ENCODE measurements at places on chromosomes 5 and 9.

- no peak for DNase-seq
- H3K4me3 ChIP-seq: no peak overlapping the region
- no peaks in the 10 kb centered on the region for H3K36me3 ChIP-seq
- peaks cover 14% of the 10 kb centered on the region for H3K27me3 ChIP-seq
Observed at GRCh38 chr9:71519098-71519696, 249.1 kb downstream of the CEMIP2 start.

DNA sequence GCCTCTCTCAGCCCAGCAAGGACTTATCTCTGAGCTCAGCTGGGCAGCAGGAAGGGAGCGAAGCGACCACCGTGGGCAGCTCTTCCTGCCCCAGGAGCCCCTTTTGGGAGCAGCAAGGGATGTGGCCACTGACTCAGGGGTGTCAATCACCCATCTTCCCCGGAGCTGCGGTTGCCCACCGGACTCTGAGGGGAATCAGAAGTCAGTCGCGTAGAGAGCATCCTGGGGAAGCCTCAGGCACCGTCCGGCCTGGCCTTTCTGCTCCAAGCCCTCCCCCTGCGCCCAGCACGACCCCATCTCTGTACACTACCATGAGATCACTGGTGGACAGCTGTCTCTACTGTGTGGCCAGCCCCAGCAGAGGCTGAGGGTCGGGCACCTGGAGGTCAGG, 24.6 kb downstream of the GFI1B start:
- no peaks in the 10 kb centered on the region for H3K36me3 ChIP-seq
- DNase-seq: no peak
- H3K27ac ChIP-seq: no peak overlapping the region
- H3K27me3 ChIP-seq: peaks cover 63% of the 10 kb centered on the region
- no peak overlapping the region for H3K4me3 ChIP-seq

DNA sequence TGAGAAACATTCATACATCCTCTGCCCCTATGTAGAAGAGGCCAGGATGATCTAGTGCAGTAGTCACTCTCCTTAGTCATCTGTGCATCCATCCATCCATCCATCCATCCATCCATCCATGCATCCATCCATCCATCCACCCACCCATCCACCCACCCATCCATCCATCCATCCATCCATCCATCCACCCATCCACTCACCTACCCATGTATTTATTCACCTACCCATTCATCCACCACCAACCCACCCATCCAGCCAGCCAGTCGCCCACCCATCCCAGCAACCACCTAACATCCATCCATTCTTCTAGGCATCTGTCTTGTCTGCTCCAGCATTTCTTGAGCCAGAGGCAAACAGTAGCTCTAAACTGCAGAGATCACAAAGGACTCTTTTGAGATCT, 87.1 kb downstream of the MSX2 start:
- H3K36me3 ChIP-seq: peaks cover 2% of the 10 kb centered on the region
- no peak overlapping the region for H3K27ac ChIP-seq
- no peaks in the 10 kb centered on the region for H3K27me3 ChIP-seq
- no peak overlapping the region for H3K4me3 ChIP-seq
- no peak for DNase-seq

- H3K36me3 ChIP-seq: no peaks in the 10 kb centered on the region
- H3K27ac ChIP-seq: no peak overlapping the region
- DNase-seq: no peak
- H3K4me1 ChIP-seq: no peaks in the 10 kb centered on the region
Observed at GRCh38 chr5:122286541-122286940, 25.5 kb upstream of the SNCAIP start.

- peaks cover 91% of the 10 kb centered on the region for H3K27me3 ChIP-seq
- peaks cover 43% of the 10 kb centered on the region for H3K4me1 ChIP-seq
- peak overlapping the region; percentile 67 for H3K4me3 ChIP-seq
- peak overlapping the region; percentile 60 for H3K27ac ChIP-seq
- DNase-seq: no peak
Observed at GRCh38 chr9:133576031-133576874, 32.9 kb downstream of the FAM163B start.

- peak overlapping the region; percentile 74 for H3K4me3 ChIP-seq
- peak overlapping the region; percentile 59 for H3K27ac ChIP-seq
- H3K27me3 ChIP-seq: no peaks in the 10 kb centered on the region
- no peak for DNase-seq
- peaks cover 12% of the 10 kb centered on the region for H3K36me3 ChIP-seq
- H3K4me1 ChIP-seq: peaks cover 31% of the 10 kb centered on the region
Observed at GRCh38 chr9:3508078-3508431, 17.7 kb downstream of the RFX3 start.

DNA sequence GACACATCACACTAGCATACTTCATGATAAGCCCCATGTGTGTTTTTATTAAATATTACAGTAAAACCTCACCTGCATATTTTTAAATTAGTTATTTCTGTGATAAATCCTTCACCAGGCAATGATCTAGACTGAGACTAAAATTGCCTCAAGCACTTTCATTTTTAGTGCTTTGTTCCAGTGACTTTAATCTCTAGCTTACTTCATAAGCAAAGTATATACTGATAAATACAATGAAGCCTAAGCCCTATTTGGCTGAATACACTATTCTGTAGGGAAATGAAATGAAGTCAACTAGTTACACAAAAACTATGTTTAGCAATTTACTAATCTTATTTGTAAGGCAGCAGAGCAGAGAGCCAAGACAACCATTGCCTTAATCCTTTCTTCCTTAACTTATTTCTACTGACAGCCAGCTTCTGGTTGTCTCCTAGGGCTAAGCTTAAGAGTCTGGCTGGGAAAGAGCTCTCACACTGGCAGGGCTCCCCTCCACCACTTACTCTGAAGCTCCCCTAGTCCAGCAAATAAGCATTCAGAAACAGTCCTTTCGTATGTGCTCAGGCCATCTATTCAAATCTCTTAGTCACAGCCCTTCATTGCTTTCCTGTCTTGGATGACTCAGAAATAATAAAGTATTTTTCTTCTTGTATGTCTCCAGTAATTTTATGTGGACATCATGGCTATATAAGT, 31.4 kb upstream of the MTAP start:
- H3K36me3 ChIP-seq: no peaks in the 10 kb centered on the region
- H3K27me3 ChIP-seq: peaks cover 10% of the 10 kb centered on the region
- DNase-seq: no peak
- no peak overlapping the region for H3K27ac ChIP-seq
- H3K4me1 ChIP-seq: no peaks in the 10 kb centered on the region

DNA sequence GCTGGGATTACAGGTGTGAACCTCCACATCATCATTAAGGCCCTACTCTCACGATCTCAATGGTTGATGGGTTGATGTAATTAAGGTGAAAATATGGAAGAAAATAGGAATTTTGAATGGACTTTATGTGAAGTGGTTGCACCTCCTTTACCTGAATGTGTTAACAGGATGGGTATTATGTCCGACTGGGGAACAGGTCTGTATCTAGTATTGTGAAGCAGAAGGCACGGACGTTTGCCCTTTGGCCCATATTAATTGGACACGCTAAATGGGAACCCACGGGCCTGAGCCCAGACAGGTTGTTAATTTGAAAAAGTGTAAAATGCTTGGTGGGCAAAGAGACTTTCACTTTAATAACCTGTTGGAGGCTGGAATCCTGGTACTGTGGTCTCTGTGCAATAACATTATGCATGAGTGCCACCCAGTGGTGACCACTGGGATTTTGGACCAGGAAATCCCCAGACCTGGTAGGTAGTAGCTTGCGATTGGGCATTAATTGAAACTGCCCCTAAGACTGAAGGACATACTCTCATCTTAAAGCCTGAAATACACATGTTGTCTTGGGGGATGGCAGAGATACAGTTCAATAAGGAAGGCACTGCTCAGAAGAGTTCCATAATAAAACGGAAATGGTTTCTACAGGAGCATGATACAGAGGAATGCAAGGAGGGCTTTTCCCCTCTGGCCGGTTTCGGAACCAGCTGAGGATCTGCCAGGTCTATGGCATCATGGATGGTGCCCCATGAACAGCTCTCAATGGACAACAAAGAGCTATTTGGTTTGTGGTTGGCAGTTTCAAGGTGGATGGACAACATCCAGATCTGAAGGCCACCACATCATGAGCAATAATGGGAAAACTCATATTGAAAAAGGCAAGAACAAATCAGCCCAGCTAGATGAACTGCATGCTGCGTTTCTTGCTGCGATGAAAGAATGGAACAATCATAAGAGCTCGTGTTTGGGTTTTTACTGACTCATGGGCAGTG, 26.2 kb upstream of the BICD2 start:
- peaks cover 8% of the 10 kb centered on the region for H3K36me3 ChIP-seq
- H3K27ac ChIP-seq: peak overlapping the region; percentile 38
- H3K27me3 ChIP-seq: peaks cover 29% of the 10 kb centered on the region
- peaks cover 11% of the 10 kb centered on the region for H3K4me1 ChIP-seq

DNA sequence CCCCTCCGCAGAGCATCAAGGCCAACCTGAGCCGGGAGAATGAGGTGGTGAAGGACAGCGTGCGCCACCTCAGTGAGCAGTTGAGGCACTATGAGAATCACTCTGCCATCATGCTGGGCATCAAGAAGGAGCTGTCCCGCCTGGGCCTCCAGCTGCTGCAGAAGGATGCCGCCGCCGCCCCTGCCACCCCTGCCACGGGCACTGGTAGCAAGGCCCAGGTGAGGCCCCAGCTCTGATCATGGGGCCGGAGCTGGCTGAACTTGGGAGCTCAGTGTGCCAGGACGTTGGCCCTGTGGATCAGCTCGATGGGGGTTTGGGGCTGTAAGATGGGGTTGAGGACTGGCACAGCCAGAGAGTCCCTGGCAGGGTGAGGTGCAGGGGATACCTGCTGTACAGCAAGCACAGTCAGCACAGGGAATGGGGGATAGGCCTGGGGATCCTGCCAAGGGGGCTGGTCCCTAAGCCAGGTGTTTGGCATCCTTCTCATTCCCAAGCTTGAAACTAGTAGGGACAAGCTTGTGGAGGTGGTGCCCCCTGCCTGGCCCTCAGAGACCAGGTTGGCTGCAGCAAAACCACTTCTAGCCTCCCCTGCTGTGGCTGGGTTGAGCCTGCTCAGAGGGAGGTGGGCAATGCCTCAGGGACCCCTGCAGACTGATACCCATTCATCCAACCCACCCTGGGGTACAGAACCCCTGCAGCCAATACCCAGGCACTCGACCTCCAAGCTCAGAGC, 22.5 kb downstream of the OLFML2A start:
- H3K27me3 ChIP-seq: no peaks in the 10 kb centered on the region
- H3K4me3 ChIP-seq: no peak overlapping the region
- H3K36me3 ChIP-seq: no peaks in the 10 kb centered on the region

DNA sequence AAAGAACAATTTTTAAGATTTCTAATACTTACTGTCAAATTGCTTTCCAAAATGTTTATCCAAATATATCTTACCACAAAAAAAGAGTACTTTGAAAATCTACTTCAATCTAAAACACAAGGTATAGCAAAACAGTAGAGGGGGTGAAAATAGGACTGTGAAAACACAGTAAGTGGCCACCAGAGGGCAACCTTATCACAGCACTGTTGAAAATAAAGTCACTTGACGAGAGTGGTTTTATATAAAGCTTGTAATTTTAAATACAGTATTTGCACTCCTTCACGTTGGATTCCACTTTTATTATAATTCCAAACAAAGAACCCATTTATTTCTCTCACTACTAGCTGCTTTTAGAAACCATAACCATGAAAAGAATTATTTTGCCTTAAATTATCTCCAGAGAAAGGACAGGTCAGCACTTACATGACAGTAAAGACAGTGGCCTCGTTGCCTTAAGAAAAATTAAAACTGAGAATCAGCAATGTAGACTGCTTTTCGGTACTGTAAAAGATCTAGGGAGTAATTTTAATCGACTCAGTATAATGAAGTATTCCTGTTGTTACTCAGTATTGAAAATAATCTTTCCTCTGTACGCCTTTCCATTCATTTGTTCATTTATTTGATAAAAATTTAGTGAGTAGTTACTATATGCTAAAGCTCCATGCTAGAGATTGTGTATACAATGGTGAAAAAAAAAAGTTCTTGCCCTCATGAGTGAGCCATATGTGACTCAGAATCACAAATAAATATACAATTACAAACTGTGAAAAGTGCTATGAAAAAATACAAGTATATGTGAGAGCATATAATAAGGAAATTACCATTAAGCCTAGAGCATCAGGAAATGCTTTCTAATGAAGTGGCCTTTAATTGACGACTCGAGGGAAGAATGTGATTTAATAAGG, 40.0 kb upstream of the CDK5RAP2 start:
- H3K4me3 ChIP-seq: no peak overlapping the region
- no peaks in the 10 kb centered on the region for H3K36me3 ChIP-seq
- H3K4me1 ChIP-seq: no peaks in the 10 kb centered on the region

- no peak overlapping the region for H3K4me3 ChIP-seq
- H3K27ac ChIP-seq: no peak overlapping the region
- peaks cover 6% of the 10 kb centered on the region for H3K27me3 ChIP-seq
- no peaks in the 10 kb centered on the region for H3K4me1 ChIP-seq
- H3K36me3 ChIP-seq: no peaks in the 10 kb centered on the region
Observed at GRCh38 chr9:116280529-116280928, 126.9 kb downstream of the PAPPA start.

GRCh38 chr9:112035166-112035826, 138.7 kb downstream of the UGCG start:
- peak overlapping the region; percentile 95 for H3K27ac ChIP-seq
- peak overlapping the region; percentile 51 for H3K4me3 ChIP-seq
- DNase-seq: no peak
- H3K27me3 ChIP-seq: no peaks in the 10 kb centered on the region
- peaks cover 56% of the 10 kb centered on the region for H3K4me1 ChIP-seq

DNA sequence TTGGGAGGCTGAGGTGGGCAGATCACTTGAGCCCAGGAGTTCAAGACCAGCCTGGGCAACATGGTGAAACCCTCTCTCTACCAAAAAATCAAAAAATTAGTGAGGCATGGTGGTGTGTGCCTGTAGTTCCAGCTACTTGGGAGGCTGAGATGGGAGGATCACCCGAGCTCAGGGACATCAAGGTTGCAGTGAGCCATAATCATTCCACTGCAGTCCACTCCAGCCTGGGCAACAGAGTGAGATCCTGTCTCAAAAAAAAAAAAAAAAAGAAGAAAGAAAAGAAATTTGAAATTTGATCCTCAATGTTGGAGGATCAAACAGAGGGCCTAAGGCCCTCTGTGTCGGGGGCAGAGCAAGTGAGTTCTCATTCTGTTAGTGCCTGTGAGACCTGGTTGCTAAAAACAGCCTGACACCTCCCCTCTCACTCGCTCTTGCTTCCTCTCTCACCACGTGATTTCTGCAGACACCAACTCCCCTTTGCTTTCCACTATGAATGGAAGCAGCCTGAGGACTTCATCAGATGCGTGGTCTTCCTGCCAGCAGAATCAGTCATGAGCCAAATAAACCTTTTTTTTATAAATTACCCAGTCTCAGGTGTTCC, 8.4 kb upstream of the GOLPH3 start:
- H3K27ac ChIP-seq: no peak overlapping the region
- H3K4me3 ChIP-seq: no peak overlapping the region
- no peaks in the 10 kb centered on the region for H3K27me3 ChIP-seq
- DNase-seq: no peak
- H3K36me3 ChIP-seq: no peaks in the 10 kb centered on the region
- peaks cover 9% of the 10 kb centered on the region for H3K4me1 ChIP-seq

- no peak for DNase-seq
- H3K27ac ChIP-seq: no peak overlapping the region
- no peaks in the 10 kb centered on the region for H3K36me3 ChIP-seq
- no peak overlapping the region for H3K4me3 ChIP-seq
- no peaks in the 10 kb centered on the region for H3K27me3 ChIP-seq
- peaks cover 26% of the 10 kb centered on the region for H3K4me1 ChIP-seq
Observed at GRCh38 chr5:125150041-125150669, 403.7 kb upstream of the ZNF608 start.

All from stimulated activated naive B cell treated with anti-CD40 and anti-IgM and Interleukin-4, amounts not matched to agents 10 μg/mL and 1 μg/mL and 100 μg/mL, for 72 hours (primary cell).